Activated naive CD4-positive, alpha-beta T cell treated with anti-CD3 and anti-CD28 coated beads, Interleukin-2, amount 10 ng/mL, durations not matched to agents 7 days and 5 days (primary cell): ENCODE measurements at places on chromosomes 6 and 20.

DNA sequence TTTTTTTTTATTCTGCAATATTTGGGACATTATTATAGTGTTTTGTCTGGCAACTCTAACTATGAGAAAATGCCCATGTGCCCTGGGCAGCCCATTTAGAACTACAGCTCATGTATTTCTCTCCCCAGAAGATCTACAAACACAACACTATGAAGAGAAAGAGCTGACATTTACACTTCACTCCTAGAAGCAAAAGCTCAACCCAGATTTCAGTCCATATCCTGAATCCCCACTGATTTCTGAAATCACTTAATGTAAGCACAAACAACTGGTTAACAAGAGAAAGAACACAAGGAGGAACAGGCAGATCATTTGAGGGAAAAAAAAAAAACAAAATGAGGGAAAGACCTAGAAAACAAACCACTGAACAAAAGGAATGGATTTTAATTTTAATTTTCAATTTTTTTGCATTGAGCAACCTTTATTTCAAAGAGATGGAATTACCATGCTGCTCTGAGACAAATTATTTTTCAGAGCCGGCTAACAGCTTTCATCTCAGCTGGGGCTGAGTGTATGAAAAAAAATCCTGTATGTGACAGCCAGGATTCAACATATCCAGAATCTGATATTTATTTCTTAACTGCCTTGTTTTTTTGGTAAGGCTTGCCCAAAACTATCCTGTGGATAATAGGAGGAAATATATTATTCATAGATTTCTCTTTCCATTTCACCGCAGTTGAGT lies 32.5 kb downstream of the KIAA0319 start:
- DNase-seq = no peak

- DNase-seq = no peak
These were observed 2.0 kb upstream of the MICAL1 start for GRCh38 chr6:109457562-109457996.

GRCh38 chr6:35833536-35833935 lies 28.4 kb downstream of the LHFPL5 start:
- no peak for DNase-seq

GRCh38 chr6:92763274-92763584 lies 656.1 kb downstream of the EPHA7 start:
- DNase-seq = no peak

DNA sequence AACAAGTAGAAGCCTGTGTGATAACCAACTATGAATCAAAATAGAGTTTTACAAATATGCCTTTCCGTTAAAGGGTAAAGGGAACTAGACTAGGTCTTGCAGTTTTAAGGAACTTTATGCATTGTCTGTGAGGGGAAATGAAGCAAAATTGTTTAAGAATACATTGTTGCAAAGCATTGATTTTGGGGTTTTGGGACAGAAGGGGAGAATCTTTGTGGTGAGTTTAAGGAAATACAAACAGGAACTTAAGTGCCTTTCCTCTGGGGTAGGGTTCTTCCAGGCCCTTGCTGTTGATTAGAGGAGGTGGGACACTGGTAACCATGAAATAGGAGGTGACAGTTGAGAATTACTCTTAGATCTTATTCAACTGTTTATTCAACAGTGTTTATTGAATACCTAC lies 4.7 kb downstream of the MAPK14 start:
- DNase-seq = no peak

GRCh38 chr6:67748521-67748920 lies 886.6 kb upstream of the ADGRB3 start:
- no peak for DNase-seq

- no peak for DNase-seq
These were observed 215.6 kb downstream of the FOXC1 start for GRCh38 chr6:1825277-1825676.

DNA sequence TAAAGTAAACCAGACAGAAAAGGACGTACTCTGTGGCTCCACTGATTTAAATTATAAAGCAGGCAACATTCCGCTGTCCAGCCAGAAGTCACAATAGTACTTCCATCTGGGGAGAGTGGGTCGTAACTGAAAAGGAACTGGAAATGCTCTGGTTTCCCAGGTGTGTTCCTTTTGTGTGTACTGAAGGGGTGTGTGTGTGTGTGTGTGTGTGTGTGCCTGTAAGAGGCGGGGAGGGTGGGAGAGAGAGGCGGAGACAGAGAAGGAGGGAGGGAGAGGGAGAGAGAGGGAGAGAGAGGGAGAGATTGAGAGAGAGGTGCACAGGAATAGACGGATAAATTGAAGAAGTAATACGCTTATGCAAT lies 178.4 kb upstream of the ZNF184 start:
- no peak for DNase-seq

DNA sequence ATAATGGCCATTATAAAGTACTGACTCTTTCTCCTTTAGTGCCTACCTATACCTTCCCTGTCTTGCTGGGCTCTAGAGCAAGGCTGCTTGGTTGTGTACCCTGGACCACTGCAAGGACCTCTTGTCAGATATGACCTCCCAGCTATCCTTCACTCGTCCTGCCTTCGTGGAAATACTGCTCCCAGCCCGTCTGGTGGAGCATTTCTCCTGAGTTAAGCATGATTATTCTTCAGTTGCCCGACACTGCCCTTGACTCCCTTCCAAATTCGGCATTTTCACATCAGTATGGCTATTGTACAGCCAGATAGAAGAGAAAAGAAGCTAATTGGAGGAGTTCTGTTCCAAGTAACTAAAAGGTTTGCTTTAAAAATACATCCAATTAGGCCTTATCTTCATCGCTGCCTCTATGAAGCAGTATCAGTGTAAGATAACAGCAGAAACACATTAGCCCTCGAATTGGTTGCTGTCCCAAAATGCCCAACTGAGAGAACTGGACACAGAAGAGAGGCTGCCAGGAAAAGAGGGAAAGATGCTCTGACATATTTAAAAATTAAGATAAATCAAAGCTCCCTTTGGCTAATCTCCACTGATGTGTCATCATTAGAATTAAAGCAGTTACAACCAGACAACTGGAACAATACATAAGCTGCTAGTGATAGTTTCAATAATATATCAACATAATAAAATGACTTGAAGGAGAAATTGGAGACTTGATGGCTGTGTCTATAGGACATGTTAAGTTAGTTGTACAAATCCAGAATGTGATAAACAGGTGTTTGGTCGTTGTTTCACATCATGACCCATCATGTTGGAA lies 54.4 kb downstream of the OPRM1 start:
- no peak for DNase-seq

DNA sequence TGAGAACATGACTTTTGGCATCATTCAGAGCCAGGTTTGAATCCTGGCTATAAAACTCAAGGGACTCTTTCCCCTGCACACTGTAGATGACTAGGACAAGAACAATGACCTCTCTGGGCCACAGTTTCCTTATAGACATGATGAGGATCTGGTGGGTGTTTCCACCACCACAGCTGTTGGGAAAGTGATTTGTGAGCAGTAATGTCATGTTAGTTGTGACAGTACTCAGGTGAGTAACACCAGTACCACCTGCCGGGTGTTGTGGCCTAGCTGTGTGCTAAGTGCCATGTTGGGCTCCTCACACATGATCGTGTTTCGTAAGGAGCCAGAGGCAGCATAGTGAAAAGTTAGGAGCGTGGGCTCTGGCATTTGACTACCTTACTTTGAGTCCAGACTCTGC lies 24.1 kb downstream of the HM13 start:
- DNase-seq = no peak

DNA sequence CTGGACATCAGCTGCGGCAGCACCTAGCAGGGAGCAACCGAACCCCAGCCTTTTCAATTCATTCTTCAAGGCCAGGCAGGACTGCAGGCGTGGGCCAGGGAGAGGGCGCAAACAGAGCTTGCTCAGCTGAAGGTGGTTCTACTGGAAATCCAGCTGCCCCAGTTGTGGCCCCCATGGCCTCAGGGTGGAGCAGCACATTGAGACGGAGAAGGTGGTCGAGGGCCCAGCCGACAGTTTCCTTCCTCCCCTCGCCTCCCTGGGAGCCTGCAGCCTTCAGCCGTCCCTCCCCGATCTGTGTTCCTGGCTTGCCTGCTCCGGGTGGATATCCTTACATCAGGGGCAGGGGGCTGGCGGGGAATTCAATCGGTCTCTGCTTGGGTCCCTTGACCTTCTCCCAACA lies 217.8 kb downstream of the ANKRD60 start:
- no peak for DNase-seq

DNA sequence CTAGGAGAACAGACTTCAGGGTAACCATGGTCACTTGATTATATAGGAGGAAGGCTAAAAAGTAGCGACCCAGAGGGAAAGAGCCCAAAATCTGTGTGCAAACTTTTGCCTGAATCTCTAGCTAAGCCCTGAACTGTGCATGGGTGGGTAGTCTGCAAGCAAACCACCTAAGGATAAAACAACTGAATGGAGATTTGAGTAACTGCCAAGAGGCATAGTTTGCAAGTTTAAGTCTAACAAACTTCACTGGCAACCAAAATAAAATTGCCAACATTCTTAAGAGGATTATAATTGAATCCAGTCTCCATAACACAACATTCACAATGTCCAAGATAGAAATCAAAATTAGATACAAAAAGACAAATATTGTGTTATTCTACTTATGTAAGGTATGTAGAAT lies 192.0 kb upstream of the PLN start:
- DNase-seq = no peak

GRCh38 chr20:38246357-38247165 lies 14.0 kb downstream of the KIAA1755 start:
- no peak for DNase-seq

DNA sequence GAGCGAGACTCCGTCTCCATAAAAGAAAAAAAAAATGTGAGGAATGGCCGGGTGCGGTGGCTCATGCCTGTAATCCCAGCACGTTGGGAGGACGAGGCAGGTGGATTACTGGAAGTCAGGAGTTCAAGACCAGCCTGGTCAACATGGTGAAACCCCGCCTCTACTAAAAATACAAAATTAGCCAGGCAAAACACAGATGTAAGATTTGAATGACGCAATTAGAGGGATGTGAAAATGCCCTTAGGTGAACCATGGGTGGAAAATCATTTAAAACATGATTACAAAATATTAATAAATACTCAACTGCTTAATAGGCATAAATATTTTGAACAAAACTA lies 20.9 kb downstream of the COL9A3 start:
- no peak for DNase-seq

- DNase-seq = no peak
These were observed 54.5 kb downstream of the GINS1 start for GRCh38 chr20:25461786-25462545.

GRCh38 chr20:14189794-14190402 lies 147.5 kb downstream of the FLRT3 start:
- DNase-seq = no peak

- no peak for DNase-seq
These were observed 28.3 kb upstream of the B3GAT2 start for GRCh38 chr6:70985156-70985555.

GRCh38 chr6:22970004-22970403 lies 400.6 kb downstream of the HDGFL1 start:
- no peak for DNase-seq

- no peak for DNase-seq
These were observed 1.3 kb upstream of the PGC start for GRCh38 chr6:41748542-41748941.

DNA sequence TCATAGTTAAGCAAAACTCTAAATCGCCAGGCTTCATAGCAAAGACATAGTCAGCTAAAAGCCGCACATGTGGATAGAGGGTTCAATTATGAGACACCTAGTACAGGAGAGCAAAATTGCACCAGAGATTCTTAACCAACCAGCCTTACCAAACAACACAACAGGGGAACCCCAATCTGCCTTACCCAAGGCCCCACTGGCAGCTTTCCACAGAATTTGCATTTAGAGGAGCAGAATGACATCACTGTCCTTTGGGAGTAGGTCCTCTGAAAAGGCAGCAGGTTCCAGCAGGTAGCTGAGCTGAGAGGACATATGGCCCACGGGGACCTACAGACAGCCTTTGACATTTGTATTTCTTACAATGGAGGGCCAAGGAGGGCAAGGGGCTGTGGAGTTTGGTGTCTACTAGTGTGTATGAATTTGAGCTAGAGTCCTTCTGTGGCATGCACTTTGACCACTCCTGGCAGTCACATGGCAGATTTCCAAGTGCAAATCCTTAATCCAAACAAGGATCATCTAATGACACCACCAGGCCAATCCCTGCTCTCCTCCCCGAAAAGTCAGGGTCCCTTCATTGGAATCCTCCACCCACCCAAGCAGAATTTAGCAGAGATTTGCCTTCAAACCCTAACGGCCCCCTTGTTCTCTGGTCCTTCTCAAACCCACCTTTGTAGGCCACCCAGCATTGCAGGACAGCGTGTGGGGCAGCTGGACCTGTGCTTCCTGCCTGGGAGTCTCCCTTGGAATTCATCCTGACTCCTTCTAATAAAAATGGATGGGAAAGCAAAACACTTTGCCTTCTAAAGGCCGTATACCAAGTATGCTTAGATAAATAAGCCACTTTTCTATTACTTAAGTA lies 171.2 kb upstream of the SUPT3H start:
- no peak for DNase-seq

- DNase-seq = no peak
These were observed 360.6 kb upstream of the RUNX2 start for GRCh38 chr6:44967481-44967880.

- DNase-seq = no peak
These were observed 652.8 kb upstream of the CITED2 start for GRCh38 chr6:140027219-140027618.

DNA sequence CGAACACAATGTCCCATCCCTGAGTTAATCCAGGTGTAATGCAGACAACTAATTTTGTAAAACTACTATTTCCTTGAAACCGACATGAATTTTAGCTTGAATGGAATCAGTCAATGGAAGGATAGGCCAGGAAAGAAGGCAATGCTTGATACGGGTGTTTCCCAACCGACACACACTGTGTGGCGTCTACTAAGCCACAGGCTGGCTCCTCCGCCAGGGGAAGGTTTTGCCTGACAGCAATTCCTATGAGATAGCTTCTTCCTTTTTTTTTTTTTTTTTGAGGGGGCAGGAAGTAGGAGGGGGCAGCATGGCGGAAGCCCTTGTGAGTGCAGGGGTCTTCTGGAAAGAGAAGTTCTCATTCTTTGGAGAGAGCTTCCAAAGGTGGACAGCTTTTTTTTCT lies 12.0 kb upstream of the LAMA4 start:
- no peak for DNase-seq

DNA sequence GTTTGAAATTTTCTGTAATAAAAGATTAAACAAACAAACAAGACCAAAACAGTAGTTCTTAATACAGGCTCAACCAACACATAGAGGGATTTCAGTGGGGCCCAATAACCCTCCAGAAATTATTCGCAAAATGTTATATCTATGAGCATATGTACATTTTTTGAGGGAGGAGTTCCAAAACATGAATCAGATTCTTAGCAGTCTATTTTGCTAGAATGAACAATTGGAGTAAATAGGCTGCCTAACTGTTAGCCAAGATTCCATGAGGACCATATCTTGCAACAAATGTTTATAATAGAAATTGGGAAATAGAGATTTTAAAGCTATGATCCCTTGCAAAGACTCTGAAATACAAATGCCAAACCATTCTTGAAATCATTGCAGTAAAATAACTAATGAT lies 186.3 kb downstream of the AKAP7 start:
- DNase-seq = no peak
